ENCODE measurements at places on chromosomes 5 and 9. TPM values are rescaled to one million over a fixed set of nuclear protein-coding genes. Genes with fewer than 3 reads are reported as not detected.
A peak's percentile ranks its signal among the peaks of the same experiment; 100 is the strongest.

DNA sequence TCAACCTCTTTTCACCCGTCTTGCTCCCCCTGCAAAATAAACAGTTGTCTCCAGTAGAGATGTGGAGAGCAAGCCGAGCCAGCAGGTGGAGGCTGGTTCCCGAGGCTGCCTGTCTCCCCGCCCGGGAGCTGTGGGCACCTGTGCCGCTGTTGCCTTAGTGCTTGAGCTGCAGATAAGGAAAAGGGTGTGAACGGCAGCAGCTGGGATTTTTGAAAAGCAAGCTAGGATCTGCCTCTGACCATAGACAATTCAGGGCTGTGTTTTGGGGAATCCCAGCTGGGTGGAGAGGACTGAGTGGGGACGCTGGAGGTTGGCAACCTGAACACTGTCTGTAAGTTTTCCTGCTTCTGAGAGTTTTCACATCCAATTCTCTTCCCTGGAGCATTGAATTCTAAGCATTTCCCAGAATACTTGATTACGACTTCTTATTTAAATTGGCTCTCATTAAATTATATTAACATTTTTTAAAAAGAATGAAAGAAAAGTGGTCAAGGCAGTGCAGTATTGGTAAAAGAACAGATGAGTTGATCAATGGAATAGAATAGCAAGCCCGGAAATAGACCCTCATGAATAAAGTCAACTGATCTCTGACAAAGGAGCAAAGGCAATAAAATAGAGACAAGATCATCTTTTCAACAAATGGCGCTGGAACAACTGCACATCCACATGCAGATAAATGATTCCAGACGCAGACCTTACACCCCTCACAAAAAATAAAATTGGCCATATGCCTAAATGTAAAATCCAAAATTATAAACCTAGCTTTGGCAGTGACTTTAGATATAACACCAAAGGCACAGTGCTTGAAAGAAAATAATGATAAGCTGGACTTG lies 9.7 kb downstream of the WNK2 start:
- no peak for DNase-seq

GRCh38 chr5:168925160-168925559 lies 346.0 kb upstream of the PANK3 start:
- no peak for DNase-seq

- no peak for DNase-seq
These were observed 575.2 kb upstream of the WWC1 start for GRCh38 chr5:167716126-167716775.

GRCh38 chr5:7218141-7218540 lies 177.8 kb upstream of the ADCY2 start:
- DNase-seq, result peak; percentile 47

DNA sequence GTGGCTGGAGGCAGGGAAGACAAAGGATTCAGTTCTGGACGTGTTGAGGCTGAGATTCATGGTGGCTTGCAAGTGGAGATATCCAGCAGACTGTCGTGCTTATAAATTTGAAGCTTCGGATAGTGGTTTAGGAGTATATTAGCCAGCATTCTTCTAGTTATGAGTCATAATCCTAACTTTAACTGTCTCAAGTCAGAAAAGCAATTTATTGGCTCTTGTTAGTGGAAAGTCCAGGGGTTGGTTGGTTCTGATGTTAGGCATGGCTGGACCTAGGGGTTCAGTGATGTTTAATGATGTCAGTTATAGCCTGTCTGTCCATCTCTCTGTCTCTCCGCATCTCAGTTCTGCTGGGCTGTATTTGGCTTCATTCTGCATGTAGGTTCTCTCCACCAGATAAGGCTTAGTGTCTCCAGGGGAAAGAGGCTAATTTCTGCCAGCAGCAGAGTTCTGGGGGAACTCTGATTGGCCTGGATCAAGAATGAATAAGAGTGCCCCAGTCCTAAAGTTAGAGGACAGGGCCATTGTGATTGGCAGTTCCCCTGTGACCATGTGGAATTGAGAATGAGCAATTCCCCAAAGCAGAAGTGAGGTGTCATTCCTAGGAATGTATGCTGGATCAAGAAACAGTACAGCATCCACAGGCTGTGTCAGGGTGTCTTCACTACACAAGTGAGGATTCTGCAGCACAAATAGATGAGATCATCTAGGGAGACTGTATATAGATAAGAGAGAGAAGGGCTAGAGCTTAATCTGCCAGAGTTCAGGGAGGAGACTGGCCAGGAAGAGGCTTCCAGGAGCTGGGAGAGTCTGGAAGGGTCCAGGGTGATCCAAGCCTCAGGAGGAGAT lies 72.9 kb upstream of the SHB start:
- peak; percentile 33 for DNase-seq

GRCh38 chr5:41406424-41406823 lies 104.0 kb downstream of the PLCXD3 start:
- peak; percentile 12 for DNase-seq

DNA sequence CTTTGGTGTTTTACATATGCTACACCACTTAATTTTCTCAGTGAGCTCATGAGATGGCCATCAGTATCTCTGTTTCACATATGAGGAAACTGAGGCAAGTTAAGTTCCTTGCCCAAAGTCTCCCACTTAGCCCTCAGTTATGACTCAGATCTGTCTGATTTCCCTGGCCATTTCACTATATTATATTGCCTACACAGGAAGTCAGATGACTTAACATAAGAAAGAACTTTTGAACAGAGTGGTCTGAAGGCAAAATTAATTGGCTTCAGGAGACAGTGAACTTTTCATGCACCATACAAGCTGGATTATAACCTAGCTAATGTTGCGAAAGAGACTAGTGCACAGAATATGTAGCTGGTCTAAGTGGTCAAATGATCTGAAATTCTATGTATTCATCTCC lies 221.6 kb downstream of the NFIB start:
- no peak for DNase-seq

DNA sequence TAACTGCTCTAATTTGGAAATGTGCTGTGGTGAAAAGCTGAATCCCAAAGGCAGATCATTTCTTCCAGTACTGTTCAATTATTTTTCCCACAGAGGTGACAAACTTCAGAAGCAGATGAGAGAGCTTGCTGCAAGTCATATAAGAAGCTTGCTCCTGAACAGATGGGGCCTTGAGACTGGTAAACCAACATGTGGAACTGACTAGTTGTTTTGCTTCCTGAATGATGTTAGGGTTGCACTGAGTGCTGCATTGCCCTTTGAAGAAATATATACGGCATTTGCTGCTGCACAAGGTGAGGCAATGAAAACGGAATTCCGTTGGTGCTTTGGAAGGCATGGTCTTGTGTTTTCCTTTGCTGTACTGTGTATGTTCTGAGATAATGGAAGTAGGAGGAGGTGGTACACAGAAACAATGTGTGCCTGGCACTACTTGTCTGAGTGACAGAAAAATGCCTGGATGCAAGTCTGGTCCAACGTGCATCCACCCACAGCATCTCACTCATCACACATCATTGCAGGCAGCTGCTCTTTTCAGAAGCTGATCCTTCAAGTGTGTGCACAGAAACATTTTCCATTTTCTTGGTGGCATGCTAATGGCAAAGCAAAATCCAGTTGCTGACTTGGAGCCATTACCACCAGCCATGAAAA lies 76.9 kb downstream of the ANKH start:
- no peak for DNase-seq

GRCh38 chr5:157390551-157391297 lies 69.3 kb upstream of the NIPAL4 start:
- DNase-seq, result peak; percentile 71

DNA sequence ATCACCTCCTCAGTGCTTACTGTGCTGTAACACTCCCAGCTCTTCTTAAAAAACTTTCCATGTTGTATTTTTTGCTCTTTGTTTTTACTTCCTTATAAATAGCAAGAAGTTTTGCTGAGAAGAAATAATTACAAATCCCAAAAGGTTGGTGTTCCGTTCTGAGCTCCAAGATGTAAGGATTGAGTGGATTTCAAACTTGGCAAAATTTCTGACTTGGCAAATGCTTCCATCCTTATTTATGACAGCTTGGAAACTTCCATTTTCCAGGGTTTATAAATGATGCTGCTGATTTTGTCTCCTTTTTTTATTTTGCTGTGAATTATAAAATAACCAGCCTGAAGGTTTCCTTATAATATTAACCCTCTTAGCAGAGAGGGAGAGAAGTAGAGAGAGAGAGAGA lies 151.9 kb downstream of the NTRK2 start:
- no peak for DNase-seq

GRCh38 chr5:4643190-4643589 lies 496.9 kb upstream of the ADAMTS16 start:
- no peak for DNase-seq

- DNase-seq, result no peak
These were observed 86.9 kb upstream of the ALDH1B1 start for GRCh38 chr9:38305582-38305981.

- DNase-seq, result no peak
These were observed 337.5 kb downstream of the CDH9 start for GRCh38 chr5:26700759-26701384.

DNA sequence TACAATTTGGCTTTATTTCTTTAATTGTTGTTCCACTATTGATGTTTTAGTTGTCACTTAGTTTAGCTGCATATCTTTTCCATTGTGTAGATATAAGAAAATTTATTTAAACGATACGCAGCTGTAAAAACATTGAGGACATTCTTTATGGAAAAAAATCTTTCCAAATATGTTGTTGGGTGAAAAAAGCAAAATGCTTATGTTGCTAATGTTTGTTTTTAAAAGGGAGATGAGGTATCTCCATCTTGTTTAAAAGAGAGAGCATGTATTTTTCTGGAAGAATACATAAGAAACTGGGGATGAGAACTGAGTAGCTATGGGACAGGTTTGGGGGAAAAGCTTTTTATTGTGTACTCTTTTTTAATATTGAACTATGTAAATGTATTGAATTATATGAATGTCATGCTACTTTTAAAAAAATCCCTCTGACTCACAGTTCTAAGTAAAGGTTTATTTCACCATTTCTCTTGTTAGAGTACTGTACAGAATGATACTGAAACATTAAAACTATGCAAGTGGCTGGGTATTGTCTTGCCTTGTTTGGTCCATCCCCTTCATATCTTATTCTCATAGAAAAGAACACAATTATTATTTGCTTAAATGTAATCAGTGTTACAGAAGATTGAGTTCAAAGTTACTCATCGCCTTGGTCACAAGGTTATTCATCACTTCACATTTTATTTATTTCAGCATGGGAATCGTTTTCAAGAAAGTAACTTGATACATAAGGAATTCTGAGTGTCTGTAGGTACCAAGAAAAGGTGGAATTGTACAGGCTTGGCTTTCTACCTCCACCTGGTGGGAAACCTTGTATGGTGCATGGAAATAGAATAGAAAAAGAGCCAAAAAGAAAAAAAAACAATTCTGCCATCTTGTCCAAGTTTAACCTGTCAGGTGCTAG lies 85.8 kb downstream of the RIC1 start:
- peak; percentile 37 for DNase-seq

- no peak for DNase-seq
These were observed 65.1 kb upstream of the ZNF366 start for GRCh38 chr5:72572236-72572765.

DNA sequence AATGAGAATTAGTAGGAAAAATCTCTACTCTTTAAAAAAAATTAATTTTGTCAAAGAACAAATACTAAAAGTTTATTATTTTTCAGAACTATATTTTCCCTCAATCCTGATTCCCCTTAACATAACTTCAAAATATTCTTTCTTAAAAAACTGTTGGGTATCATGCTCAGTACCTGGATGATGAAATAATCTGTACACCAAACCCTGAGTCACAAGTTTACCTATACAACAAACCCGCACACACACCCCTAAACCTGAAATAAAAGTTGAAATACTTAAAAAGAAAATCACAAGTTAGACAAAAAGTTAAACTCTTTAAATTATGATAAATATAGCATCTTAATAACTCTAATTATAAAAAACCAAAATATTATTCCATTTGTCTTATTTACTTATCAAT lies 812.3 kb downstream of the MAT2B start:
- no peak for DNase-seq

DNA sequence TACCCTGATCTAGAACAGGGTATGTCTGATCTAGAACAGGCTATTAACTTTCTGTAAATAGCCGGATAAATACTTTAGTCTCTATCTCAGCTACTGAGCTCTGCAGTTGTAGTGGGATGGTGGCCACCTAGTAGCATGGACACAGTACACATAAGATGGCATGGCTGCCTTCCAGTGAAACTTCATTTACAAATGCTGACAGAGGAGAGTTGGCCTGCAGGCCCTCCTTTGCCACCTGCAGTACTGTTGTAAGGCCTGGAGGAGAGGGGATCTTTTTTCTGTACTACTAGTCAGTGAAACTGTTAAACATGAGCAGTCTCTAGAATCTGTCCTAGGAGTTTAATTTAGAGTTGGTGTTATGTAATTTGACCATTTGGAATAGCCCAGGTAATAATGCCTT lies 86.0 kb downstream of the TRIO start:
- no peak for DNase-seq

GRCh38 chr9:77588271-77588937 lies 59.7 kb downstream of the GNA14 start:
- DNase-seq, result peak; percentile 40

- no peak for DNase-seq
These were observed 49.2 kb upstream of the TAF11L2 start for GRCh38 chr5:17448877-17449276.

DNA sequence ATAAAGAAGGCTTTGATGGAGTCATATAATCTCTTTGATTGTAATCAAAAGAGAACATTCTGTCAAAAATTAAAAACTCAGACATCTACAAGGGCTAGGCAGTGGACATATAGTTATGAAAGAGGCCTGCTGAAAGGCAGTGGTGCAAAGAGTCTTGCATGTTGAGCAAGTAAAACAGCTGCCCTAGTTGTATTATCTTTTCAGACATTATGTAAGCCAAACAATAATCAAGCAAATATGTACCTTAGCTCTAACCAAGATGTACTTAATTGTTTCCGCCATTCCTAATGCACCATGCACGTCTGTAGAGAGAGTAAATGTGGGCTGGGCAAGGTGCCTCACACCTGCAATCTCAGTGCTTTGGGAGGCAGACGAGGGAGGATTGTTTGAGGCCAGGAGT lies 14.3 kb downstream of the GAPT start:
- no peak for DNase-seq

DNA sequence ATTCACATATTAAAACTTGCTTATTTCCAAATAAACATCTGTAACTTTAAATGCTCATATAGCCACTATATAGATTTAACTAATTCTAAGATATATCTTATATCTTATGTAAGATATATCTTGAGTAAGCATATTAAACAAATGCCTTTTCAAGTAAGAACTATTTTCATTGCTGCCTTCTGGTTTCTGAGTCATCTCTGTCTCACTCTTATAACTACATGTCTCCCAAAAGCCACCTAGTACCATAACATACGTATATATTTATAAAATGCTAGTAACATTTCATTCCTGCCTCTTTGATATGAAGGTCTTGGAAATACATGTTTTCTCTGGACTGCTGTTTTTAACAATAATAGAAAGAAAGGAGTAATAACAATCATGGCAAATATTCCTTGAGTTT lies 429.5 kb downstream of the DTWD2 start:
- DNase-seq, result no peak

- DNase-seq, result no peak
These were observed 26.9 kb upstream of the LNPEP start for GRCh38 chr5:96909003-96909402.

- DNase-seq, result no peak
These were observed at the start of gene ADAMTSL2 for GRCh38 chr9:133534346-133535291. Gene ADAMTSL2 (plus strand): TSS chr9:133534704. CDS start chr9:133536713, 2,009 bp downstream.

The SLC25A48 gene
- not detected for total RNA-seq

The PTGES gene
- total RNA-seq, result 15.3 TPM

The ZNF608 gene
- 37.5 TPM for total RNA-seq

The MIGA2 gene
- 18.0 TPM for total RNA-seq

The SEMA5A gene
- 1.6 TPM for total RNA-seq

The TNFSF8 gene
- not detected for total RNA-seq

The ZNF354C gene
- total RNA-seq, result 3.1 TPM

The ZNF189 gene
- total RNA-seq, result 8.2 TPM

The CYFIP2 gene
- total RNA-seq, result 56.5 TPM

The NUTM2G gene
- total RNA-seq, result not detected

The TOR2A gene
- total RNA-seq, result 15.0 TPM

The DNAH5 gene
- 1.7 TPM for total RNA-seq
